ENCODE measurements at places on chromosomes 2 and 18.

DNA sequence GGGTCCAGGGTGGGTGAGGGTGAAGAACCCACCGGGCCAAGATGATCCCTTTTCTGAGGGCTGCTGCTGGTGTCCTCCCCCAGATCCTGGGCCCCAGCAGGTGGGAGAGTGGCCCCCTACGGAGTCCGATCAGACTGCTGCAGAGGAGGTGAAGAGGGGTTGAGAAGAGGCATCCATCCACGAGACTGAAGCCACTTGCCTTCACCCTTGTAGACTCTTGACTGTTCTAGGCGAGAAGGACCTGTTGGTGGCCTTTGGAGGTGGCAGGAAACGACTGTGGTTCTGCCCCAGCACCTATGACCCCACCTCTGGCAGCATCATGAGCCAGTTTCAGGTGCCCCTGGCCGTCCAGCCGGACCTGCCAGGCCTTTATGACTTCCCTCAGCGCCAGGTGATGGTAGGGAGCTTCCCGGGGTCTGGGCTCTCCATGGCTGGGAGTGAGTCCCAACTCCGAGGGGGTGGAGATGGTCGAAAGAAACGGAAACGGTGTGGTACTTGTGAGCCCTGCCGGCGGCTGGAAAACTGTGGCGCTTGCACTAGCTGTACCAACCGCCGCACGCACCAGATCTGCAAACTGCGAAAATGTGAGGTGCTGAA, 1.5 kb downstream of the TET3 start:
- no peak for DNase-seq

DNA sequence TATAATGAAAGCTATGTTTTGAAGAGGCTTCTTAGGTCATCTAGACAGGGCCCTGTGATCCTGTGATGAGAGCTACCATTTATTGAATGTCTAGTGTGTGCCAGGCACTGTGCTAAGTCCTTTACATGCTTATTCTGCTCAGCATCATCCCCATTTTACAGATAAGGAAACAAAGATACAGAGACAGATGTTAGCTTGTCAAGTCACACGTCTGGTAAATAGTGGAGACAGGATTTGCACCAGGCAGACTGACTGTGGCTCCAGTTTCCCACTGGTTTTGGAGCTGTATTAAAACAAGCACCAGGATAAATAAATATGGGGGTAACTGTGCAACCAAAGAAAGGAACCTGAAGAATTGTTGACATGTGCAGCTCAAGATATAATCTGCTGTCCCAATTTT, 19.2 kb upstream of the EML6 start:
- no peak for DNase-seq

DNA sequence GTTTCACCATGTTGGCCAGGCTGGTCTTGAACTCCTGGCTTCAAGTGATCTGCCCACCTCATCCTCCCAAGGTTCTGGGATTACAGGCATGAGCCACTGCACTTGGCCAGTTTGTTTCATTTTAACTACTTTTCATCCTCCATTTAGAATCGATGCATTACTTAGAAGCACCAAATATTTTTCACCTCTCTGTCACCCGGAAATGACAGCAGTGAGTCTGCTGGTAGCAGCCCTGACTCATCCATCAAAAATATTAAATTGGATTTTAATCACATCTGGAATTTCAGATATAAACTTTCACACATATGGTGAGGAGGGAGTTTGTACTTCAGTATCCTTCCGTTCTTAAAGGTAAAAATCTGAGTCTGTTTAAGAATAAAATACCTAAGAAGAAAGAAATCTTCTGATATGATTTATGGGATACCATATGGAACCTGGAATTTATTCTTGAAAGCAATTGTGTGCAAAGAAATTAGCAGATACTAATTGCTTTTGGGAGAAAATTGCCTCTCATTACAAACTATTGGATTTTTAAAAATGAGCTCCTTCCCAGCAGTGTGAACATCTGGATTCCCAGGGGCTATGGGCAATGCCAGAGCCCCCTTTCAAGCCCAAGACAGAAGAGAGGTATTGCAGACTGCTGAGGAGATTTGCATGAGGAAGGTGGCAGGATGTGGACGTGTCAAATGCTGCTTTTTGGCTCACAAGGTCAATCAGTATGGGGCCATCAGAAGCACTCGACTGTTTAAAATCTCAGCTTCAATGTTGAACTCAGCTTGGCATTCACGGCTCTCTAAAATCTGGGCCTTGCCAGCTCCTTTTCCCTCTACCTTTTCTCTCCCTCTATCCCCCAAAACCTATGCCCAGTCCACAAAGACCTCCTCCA, 279.5 kb upstream of the SIX2 start:
- DNase-seq, result no peak

DNA sequence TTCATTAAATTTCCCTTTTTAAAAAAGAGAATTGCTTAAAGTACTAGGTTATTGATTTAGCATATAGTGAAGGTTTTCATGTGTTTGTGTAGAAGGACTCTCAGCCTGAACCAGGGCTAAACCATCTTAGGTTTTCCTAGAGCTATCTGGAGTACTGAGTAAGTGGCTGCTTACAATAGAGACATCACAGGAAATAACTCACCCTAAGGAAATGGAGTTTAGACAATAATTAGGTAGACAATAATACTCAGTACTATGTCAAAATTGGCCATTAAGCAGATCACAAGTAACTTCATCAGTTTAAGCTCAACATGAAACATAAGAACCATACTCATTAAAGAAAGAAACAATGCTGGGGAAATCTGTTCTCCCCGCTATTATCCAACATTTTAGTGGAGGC, 240.0 kb downstream of the RND3 start:
- no peak for DNase-seq

GRCh38 chr18:58593938-58594337, 35.0 kb downstream of the ALPK2 start:
- DNase-seq, result no peak

DNA sequence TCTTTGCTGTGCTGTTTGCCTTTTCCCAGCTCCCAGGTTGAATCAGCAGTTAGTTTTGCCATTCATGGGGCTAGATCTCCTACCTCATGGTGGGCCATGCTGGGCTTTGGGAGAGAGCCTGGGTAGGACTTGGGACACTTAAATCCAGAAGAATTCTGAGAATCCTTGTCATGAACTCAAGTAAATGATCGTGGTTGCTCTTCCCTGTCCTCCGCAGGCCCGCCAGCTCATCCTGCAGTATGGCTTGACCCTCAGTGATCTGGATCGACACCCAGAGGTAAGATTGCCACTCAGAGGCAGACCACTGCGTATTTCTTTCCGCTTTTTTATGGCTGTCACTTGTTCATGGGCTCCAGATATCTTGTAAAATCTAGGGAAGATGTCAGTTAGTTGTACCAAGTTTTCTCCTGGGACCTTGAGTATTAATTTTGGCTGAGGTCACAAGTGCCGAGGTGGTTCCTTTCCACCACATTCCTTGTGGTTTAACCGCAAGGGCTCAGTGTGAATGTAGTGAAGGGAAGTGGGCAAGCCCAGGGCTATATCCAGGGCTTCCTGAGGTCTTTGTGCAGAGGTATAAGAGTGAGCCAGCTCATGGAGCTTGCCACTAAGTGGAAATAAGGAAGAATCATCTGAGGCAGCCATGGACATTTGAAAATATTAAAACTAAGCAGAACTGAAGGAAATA, 37.7 kb downstream of the RPIA start:
- no peak for DNase-seq

GRCh38 chr2:98669675-98670074, 61.3 kb downstream of the MGAT4A start:
- no peak for DNase-seq

DNA sequence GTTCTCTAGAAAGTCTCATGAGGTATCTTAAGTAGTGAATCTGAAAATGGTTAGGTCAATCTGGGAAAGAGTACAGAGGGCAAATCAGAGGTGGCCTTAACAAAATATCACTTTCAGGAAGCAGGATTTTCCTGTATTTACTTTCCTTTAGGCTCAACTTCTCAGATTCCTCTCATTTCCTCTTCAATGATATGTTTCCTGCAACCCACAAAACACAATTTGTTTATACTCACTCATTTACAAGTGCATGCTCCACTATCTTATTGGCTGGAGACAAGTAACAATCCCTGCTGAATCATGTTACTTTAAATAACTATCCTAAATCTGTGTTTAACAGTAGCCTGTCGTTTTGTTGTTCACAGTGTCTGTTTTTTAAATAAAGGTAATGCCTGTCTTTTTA, 228.1 kb downstream of the DSC3 start:
- DNase-seq, result no peak

GRCh38 chr2:31150120-31150670, 12.0 kb upstream of the GALNT14 start:
- no peak for DNase-seq

Data from mucosa of gallbladder (tissue), 1 donor.